Spinal cord (tissue), 10 donors: ENCODE measurements at places on chromosomes 4 and X. TPM values are rescaled to one million over a fixed set of nuclear protein-coding genes. Genes with fewer than 3 reads are reported as not detected.

- DNase-seq, result no peak
Measured at GRCh38 chr4:146389561-146389960, 132.2 kb downstream of the SLC10A7 start.

DNA sequence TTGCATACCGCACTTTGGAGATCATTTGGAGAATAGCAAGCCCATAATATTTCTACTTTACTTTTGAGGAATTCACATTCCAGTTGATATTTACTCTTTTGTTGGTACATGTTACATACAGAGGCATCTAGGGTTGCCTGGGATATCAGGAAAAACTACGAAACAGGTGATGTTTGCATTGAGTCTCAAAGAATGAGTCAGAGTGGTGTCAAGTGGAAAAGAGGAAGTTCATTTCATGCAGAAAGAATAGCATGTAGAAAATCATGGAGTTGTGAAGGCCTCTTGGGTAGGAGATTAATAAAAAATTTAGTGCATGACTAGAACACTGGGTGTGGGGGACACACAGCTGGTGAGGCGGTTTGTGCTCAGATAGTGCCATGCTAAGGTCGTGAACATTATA is 33.5 kb upstream of the ELOVL6 start:
- no peak for DNase-seq

- DNase-seq, result no peak
Measured at GRCh38 chr4:112358952-112359749, 62.0 kb downstream of the ALPK1 start.

DNA sequence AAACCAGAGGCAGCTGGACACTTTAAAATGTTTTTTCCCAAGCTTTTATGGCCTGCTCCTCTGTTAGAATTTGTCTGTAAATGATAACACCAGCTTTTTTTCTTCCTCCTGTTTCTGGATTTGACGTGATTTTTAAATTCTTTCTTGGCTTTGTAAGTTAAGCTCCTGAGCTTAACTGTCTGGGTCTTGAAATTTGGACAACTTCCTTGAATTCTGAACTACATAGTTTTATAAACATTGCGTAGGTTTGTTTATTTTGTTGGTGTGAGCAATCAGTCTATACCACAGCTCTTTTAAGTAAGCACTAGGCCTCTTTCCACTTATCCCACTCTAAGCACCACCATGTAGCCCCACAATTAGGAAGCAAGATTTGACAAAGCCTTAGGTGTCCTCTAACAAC is 144.4 kb upstream of the GUCY1A1 start:
- DNase-seq, result no peak

DNA sequence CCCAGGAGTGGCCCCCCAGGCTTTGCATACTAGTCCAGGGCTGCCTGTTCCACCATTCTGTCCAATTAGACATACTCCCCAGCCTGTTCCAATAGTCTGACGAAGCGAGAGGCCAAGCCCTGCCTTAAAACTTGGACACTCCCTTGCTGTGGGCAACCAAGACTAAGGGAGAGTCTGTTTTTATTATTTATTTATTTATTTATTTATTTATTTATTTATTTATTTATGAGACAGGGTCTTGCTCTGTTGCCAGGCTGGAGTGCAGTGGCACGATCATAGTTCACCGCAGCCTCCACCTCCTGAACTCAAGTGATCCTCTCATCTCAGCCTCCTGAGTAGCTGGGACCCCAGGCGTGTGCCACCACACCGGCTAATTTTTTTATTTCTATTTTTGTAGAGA is 6.6 kb downstream of the KIT start:
- DNase-seq, result no peak

GRCh38 chr4:162456106-162456505 is 292.3 kb upstream of the FSTL5 start:
- DNase-seq, result no peak

GRCh38 chrX:63784346-63784901 is 590 bp downstream of the ARHGEF9 start:
- DNase-seq, result no peak

- DNase-seq, result no peak
Measured at GRCh38 chr4:77126809-77127208, 30.2 kb upstream of the CCNG2 start.

DNA sequence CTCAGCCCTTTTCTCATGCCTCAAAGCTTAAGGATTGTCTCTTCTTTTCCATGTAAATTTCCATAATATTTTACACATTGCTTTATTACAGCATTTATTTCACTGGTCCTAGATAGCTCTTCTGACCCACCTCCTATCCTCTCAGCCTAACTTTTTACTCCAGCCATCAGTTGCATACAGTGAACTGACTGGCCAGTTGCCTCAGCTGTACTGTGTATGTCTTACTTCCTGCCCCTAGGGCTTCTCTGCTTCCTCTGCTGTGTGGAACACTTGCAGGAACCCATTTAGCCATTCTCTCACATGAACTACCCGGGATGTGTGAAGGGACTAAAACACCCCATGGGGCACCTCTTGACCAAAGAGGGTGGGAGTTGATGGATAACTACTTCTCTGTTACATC is 18.0 kb downstream of the C4orf33 start:
- DNase-seq, result no peak

- peak; percentile 1 for DNase-seq
Measured at GRCh38 chr4:15649914-15650545, 5.1 kb downstream of the FBXL5 start.

GRCh38 chr4:40842725-40843423 is 93.1 kb downstream of the NSUN7 start:
- no peak for DNase-seq

DNA sequence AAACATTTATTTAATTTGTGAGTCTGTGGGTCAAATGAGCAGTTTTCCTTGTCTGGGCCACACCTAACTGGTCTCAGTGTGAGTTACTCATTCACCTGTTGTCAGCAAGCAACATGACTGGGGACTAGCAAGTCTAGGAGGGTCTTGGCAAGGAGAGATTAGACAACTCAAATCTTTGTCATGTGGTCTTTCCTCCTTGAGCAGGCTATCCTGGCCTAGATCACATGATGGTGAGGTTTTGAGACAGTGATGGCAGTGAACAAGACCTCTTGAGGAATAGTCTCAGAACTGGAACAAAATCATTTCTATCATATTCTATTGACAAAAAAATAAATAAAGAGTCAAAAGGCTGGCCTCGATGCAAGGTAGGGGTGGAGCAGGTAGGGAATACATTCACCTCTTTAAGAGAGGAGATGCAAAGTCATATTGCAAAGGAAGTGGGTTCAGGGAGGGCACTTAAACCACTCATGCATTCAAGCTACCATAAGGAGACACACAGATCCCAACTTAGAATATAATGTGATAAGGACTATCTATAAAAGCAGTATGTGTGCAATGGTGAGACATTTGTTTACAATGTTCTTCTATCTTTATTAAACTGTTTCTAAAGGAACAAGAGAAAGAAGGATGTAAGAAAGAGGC is 135.7 kb downstream of the ZNF330 start:
- no peak for DNase-seq

DNA sequence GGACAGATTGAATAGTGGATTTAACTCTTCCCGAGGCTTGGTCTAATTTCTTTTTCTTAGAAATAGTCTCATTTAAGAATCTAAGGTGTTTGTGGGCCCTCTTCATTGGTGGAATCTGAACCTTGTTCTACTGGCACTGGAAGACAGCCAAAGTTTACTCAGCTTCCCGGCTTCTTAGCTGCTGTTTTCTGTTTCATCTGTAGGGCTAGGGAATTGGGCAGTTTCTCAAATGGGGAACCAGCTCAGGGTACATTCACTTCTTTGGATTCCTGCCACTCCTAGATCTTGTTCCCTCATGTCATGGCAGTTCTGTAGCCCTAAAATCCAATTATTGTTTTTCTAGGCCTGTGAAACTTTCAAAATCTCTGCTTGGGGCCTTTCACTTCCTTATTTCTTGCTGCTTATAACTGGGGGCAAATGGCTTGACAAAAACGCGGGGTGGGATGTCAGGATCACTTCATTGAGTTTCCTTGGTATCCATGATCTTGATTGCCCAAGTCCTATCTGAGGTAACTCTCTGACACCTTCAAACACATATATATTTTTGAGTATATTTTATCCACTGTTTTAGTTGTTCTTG is 985.0 kb downstream of the C4orf33 start:
- DNase-seq, result no peak

GRCh38 chr4:11081006-11081405 is 347.7 kb downstream of the HS3ST1 start:
- DNase-seq, result no peak

GRCh38 chr4:110808351-110808878 is 185.5 kb upstream of the PITX2 start:
- DNase-seq, result no peak

- DNase-seq, result no peak
Measured at GRCh38 chr4:1338752-1339414, 8.1 kb upstream of the UVSSA start.

DNA sequence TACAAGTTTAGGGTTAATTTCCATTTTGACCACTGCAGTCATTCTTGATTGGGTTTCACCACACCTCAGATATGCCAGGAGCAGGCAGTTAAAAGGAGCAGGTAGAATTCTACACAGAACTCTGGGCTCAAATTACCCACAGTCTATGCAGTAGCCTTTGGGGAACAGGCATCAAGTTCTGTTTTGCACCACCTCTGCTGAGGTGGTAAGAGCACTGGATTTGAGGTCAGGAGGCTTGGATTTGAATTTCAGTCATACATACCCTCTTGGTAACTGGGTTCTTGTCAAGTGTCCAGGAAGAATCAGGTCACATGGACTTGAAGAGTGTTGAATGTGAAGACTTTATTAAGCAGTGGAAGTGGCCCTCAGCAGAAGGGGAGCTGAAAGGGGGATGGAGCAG is 40.4 kb upstream of the PGK1 start:
- DNase-seq, result no peak

DNA sequence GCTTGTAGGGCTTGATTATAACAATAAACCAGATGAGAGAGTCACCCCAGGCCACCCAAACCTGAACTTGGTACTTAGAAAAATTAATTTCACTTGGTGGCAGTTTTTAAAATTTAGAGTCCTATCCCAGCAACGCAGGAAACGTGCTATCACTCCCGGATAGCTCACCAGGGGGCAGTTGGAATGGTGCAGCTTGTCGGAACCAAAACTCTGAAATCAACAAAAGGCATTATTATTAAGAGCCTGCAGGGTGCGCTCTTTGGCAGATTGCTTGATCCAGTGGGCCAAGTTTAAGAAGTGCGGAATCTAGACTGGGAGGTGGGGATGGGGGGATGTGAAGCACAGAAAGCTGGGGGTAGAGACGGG is 2.4 kb downstream of the FRAS1 start:
- DNase-seq, result peak; percentile 57

DNA sequence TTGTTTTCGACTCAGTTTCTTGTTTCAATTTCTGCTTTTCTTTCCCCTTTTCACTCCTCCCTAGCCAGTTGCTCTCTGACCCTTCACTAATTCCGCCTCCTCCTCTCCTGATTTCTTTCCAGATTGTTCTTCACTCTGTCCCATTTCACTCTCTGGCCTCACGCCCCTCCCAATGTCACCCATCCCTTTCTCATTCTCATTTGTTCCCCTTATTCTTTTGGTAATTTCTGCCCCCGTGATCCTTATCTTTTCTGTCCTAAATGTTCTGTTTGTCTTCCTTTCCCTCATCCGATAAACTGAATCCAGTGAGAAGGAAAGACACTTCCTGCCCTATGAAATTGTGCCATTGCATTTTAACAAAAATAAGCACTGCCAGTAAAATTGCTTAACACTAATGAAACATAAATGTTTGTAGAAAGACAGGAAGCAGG is 94.5 kb upstream of the RASGEF1B start:
- no peak for DNase-seq

- DNase-seq, result no peak
Measured at GRCh38 chrX:19576742-19577141, 61.4 kb upstream of the MAP3K15 start.

The F9 gene
- not detected for total RNA-seq

The WAS gene
- total RNA-seq, result 3.1 TPM

The SYN1 gene
- total RNA-seq, result 37.2 TPM

The FRMPD4 gene
- total RNA-seq, result 9.8 TPM

The IGSF1 gene
- 12.3 TPM for total RNA-seq

The BEND2 gene
- 0.10 TPM for total RNA-seq

The KIAA1210 gene
- 2.1 TPM for total RNA-seq

The CCDC110 gene
- 4.8 TPM for total RNA-seq

The TIGD2 gene
- 9.6 TPM for total RNA-seq

The NKX6-1 gene
- 5.2 TPM for total RNA-seq

The TEX13D gene
- total RNA-seq, result not detected

The COL4A5 gene
- 119 TPM for total RNA-seq

The TBC1D1 gene
- total RNA-seq, result 49.8 TPM

The SOWAHD gene
- 0.50 TPM for total RNA-seq
